Neural crest cell (in vitro differentiated cells): ENCODE measurements at places on chromosomes 1 and 21.
A peak's percentile ranks its signal among the peaks of the same experiment; 100 is the strongest.

DNA sequence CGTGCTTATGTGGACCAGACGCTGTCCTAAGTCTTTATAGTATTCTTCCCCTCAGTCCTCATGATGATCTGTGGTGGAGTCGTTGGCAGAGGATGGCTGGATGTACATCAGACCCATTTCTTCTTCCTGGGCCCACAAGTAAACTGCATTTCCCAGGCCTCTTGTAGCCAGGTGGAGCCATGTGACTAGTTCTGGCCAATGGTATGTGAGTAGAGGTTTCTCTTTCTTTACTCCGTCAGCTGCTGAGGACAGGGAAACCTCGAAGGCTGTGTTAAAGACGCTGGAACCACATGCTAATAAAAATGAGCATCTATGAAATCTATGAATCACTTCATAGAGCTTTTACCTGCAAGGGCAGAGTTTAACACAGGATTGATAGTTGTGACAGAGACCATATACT is 18.7 kb upstream of the ZNF362 start:
- peaks cover 21% of the 10 kb centered on the region for H3K4me1 ChIP-seq
- no peak for DNase-seq
- H3K27me3 ChIP-seq, result no peaks in the 10 kb centered on the region
- no peaks in the 10 kb centered on the region for H3K36me3 ChIP-seq
- no peak overlapping the region for H3K27ac ChIP-seq
- H3K4me3 ChIP-seq, result no peak overlapping the region

DNA sequence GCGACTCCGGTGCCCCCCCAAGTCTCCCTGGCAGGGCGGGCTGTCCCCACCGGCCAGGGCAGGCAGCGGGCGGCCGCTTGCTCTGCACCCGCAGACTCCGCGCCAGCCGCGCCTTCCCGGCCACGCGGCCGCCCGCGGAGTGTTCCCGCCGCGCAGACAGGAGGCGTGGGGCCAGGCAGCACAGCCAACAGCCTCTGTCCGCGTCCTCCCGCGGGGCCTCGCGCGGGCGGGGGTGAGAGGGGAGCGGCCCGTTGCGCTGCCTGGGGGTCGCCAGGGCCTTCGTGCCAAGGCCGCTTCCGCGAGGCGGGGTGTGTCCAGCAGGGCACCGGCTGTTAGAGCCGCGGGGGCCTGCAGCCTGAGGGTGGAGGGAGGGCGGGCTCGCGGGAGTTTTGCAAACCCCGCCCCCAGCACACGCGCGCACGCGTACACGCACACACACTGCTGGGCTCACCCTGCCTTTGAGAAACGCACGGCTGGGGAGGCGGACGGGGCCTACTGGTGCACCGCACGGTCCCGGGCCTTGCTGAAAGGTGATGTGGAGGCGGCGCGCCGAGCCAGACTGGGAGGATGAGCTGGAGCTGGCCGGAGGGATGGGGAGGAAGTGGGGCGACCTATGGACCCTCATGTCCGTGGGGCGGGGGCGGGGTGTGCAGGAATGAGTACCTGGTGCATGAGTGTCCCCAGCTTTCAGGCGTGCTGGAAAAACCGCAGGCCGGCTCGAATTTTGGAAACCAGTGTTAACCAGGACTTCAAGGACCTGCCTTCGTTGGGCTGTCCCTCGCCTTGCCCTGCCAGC is 41.5 kb downstream of the KIAA1614 start:
- peaks cover 17% of the 10 kb centered on the region for H3K36me3 ChIP-seq
- no peak overlapping the region for H3K4me3 ChIP-seq
- no peaks in the 10 kb centered on the region for H3K4me1 ChIP-seq
- H3K27ac ChIP-seq, result no peak overlapping the region
- no peak for DNase-seq

GRCh38 chr1:40302475-40302874 is 14.6 kb downstream of the COL9A2 start:
- H3K27ac ChIP-seq, result no peak overlapping the region
- H3K27me3 ChIP-seq, result no peaks in the 10 kb centered on the region
- H3K4me3 ChIP-seq, result no peak overlapping the region
- H3K4me1 ChIP-seq, result no peaks in the 10 kb centered on the region

- H3K27ac ChIP-seq, result no peak overlapping the region
- H3K4me3 ChIP-seq, result peak overlapping the region; percentile 70
- no peak for DNase-seq
- H3K36me3 ChIP-seq, result peaks cover 44% of the 10 kb centered on the region
- H3K4me1 ChIP-seq, result peaks cover 68% of the 10 kb centered on the region
These were observed 6.3 kb downstream of the MCL1 start for GRCh38 chr1:150572918-150573647.

DNA sequence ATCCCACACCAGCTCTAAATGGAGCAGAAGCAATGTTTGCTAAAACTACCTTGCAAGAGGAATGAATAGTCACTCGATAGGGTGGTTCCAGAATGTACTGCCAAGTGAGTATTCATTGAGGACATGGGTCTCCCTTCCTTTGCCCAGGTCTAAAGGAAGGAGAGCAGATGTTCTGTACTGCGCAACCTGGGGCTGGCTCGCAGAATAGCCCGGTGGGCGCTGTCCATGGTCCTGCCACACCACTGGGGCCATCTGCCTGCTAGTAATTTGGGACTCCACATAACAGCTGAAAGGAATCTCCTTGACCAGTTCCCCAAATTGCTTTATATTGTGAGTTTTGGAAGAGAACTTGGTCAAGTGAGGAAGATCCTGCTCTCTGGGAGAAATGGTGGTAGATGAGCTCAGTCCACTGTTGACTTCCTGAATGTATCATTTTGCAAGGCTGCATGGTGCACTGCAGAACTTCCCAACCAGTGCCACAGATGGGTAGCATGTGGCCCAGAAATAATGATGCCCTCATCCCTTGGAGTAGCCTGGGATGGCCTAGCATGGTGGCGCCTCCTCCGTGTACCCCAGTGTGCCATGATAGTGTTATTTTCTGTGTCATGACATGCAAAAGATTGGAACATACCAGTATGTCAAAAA is 5.7 kb downstream of the SLC6A17 start:
- DNase-seq, result peak; percentile 71
- no peaks in the 10 kb centered on the region for H3K4me1 ChIP-seq
- H3K27ac ChIP-seq, result no peak overlapping the region
- no peaks in the 10 kb centered on the region for H3K36me3 ChIP-seq
- no peak overlapping the region for H3K4me3 ChIP-seq

GRCh38 chr21:44405948-44406872 is 49.1 kb upstream of the LRRC3 start:
- H3K4me1 ChIP-seq, result no peaks in the 10 kb centered on the region
- H3K27me3 ChIP-seq, result peaks cover 3% of the 10 kb centered on the region
- peaks cover 2% of the 10 kb centered on the region for H3K36me3 ChIP-seq
- no peak for DNase-seq

DNA sequence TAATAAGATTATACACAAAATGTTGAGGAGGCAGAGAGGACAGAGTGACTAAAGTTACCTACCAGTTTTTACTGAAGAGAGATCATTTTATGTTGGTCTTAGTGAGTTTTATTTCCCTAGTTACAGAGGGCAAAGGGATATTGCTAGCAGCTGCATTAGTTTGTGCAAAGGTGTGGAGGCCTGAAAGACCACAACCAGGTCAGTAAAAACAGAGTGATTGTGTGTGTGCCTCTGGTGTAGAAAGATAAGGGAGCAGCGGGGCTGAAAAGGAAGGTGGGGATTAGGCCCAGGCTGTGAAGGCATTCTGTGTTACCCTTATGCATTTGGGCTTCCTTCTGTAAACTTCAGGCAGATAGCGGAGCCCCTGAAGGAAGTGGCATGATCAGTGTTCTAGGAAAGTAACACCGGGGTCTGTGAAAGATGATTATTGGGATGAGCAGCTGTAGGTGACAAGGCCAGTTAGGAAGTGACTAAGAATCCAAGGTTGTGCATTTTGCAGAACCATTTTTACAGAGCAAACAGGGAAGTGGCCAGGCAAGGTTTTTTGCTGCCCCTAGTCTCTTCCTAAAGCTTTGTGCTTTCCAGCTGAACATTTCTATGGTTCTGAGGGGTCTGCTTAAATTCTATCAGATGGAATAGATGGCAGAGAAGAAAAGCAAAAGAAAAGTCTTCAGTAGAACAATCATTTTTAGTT is 3.7 kb downstream of the GADD45A start:
- DNase-seq, result no peak
- peak overlapping the region; percentile 36 for H3K27ac ChIP-seq
- H3K4me1 ChIP-seq, result peaks cover 25% of the 10 kb centered on the region

GRCh38 chr1:150162862-150163706 is 13.4 kb downstream of the PLEKHO1 start:
- peaks cover 43% of the 10 kb centered on the region for H3K4me1 ChIP-seq
- peak overlapping the region; percentile 84 for H3K4me3 ChIP-seq
- DNase-seq, result peak; percentile 58
- H3K27ac ChIP-seq, result peak overlapping the region; percentile 96
- H3K27me3 ChIP-seq, result no peaks in the 10 kb centered on the region

DNA sequence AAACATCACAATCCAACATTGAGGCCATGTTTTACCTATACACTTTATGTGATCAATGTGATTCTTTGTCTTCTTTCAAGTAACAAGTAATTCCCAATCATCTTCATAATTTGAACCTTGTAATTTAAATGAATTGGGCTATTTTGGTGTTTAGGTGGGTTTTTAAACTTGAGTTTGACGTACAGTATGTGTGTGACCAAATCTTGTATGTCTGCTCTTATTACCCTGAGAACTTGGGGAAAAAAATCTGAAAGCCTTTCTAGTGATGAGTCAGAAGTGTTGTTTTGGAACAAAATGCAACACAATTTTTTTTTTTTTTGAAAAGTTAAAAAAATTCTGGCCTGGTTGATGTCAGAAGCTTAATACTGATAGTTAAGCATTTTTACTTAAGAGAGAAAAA is 68.5 kb downstream of the HHAT start:
- H3K36me3 ChIP-seq, result peaks cover 6% of the 10 kb centered on the region
- H3K4me1 ChIP-seq, result peaks cover 15% of the 10 kb centered on the region
- H3K27ac ChIP-seq, result no peak overlapping the region
- no peak overlapping the region for H3K4me3 ChIP-seq

GRCh38 chr1:218462587-218462986 is 117.5 kb downstream of the TGFB2 start:
- no peak overlapping the region for H3K4me3 ChIP-seq
- peaks cover 41% of the 10 kb centered on the region for H3K4me1 ChIP-seq
- DNase-seq, result no peak
- H3K27ac ChIP-seq, result peak overlapping the region; percentile 89

DNA sequence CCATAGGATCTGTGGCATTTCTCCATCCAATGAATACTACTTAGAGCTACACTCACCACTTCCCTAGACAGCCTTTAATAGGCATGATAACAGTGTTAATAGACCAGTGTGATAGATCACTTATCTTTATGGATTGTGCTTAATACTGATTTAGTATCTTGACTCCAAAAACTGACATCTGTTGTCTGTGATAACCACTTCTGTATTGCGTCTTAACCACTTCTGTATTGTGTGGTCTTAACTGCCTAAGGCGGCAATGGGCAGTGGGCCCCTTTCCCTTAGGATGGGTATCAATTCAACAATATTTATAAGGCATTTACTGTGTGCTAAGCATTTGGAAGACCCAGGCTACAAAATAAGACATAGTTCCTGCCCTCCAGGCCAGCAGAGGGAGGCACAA is 32.0 kb upstream of the RCAN3 start:
- H3K36me3 ChIP-seq, result no peaks in the 10 kb centered on the region
- peaks cover 3% of the 10 kb centered on the region for H3K27me3 ChIP-seq

- H3K27ac ChIP-seq, result no peak overlapping the region
- H3K4me1 ChIP-seq, result peaks cover 6% of the 10 kb centered on the region
- no peaks in the 10 kb centered on the region for H3K36me3 ChIP-seq
- DNase-seq, result no peak
- H3K4me3 ChIP-seq, result no peak overlapping the region
- no peaks in the 10 kb centered on the region for H3K27me3 ChIP-seq
These were observed 246.9 kb upstream of the IRF2BP2 start for GRCh38 chr1:234856845-234857245.

DNA sequence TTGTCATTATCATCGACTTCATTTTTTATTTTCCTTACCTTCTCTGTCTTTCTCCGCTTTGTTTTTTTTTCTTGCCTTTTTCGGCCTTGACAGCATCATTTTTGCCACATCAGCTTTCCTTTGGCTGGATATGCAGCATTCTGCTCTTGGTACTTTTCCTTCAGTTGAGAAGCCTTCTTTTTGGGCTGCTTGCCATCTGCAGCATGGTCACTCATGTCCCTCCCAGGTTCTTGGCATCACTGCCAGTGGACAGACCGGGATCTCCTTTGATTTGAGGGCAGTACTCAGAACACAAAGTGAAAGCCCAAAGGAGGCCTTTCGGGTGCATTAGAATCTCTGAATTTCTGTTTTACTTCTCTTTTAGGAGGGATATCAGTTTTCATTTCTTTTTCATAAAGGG is 3.7 kb upstream of the PARP1 start:
- H3K27ac ChIP-seq, result no peak overlapping the region
- H3K27me3 ChIP-seq, result no peaks in the 10 kb centered on the region
- no peak for DNase-seq
- no peaks in the 10 kb centered on the region for H3K36me3 ChIP-seq
- H3K4me3 ChIP-seq, result peak overlapping the region; percentile 20

GRCh38 chr1:160781914-160782689 is 13.9 kb upstream of the LY9 start:
- H3K27ac ChIP-seq, result no peak overlapping the region
- DNase-seq, result no peak
- peaks cover 5% of the 10 kb centered on the region for H3K27me3 ChIP-seq
- no peaks in the 10 kb centered on the region for H3K36me3 ChIP-seq
- no peak overlapping the region for H3K4me3 ChIP-seq

DNA sequence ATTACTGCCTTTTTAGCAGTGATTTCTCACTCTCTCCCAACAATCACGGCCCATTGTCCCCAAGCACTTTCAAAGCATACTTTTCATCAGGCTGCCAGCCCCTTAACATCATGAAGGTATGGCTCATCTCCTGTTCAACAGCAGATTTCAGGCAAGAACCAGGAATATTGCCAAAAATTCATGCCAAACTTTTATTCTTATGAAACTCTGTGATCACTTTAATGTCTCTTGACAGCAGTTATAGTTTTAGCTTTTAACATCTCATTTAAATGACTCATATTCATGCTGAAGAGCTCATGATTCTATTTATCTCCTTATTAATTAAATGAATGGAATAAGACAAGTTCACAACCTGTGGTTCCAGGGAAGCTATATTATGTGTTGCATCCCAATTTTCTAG is 235.1 kb downstream of the GRIK1 start:
- H3K4me1 ChIP-seq, result no peaks in the 10 kb centered on the region
- H3K27me3 ChIP-seq, result no peaks in the 10 kb centered on the region
- DNase-seq, result no peak
- no peak overlapping the region for H3K4me3 ChIP-seq
- no peaks in the 10 kb centered on the region for H3K36me3 ChIP-seq
- H3K27ac ChIP-seq, result no peak overlapping the region

GRCh38 chr1:60386249-60386648 is 312.7 kb upstream of the C1orf87 start:
- H3K4me1 ChIP-seq, result peaks cover 7% of the 10 kb centered on the region
- H3K36me3 ChIP-seq, result no peaks in the 10 kb centered on the region
- no peak overlapping the region for H3K4me3 ChIP-seq
- no peak overlapping the region for H3K27ac ChIP-seq
- no peaks in the 10 kb centered on the region for H3K27me3 ChIP-seq
- DNase-seq, result no peak

GRCh38 chr1:18895317-18895716 is 7.0 kb downstream of the ALDH4A1 start:
- H3K36me3 ChIP-seq, result no peaks in the 10 kb centered on the region
- no peak for DNase-seq
- no peak overlapping the region for H3K27ac ChIP-seq
- H3K4me3 ChIP-seq, result no peak overlapping the region

- peaks cover 19% of the 10 kb centered on the region for H3K4me1 ChIP-seq
- DNase-seq, result no peak
- H3K27ac ChIP-seq, result no peak overlapping the region
These were observed 998 bp upstream of the SPAG17 start for GRCh38 chr1:118186026-118186425.
